ENCODE measurements at places on chromosomes 11 and 22.

DNA sequence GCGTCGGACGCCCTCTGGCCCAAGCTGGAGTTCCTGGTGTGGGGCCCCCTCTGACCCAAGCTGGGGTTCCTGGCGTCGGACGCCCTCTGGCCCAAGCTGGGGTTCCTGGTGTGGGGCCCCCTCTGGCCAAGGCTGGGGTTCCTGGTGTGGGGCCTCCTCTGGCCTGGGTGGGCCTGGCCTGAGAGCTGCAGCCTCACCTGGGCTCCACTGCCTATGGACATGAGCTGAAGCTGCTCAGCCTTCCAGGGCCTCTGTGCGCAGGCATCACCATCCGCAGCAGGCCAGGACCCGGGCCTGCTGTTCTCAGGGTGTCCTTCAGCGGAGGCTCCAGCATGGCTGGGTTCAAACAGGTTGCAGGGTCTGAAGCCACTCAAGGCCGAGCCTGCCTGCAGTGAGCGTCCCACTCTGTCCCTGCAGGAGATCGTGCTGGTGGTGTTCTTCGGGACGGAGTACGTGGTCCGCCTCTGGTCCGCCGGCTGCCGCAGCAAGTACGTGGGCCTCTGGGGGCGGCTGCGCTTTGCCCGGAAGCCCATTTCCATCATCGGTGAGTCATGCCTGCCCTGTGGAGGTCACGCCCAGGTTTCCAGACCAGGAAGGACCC, 125.5 kb downstream of the KCNQ1 start:
- no peak for DNase-seq

GRCh38 chr22:29706486-29706885, 13.3 kb upstream of the CABP7 start:
- no peak for DNase-seq

- no peak for DNase-seq
These were observed 351 bp downstream of the OR56A4 start for GRCh38 chr11:6006395-6006794.

GRCh38 chr11:18457450-18457849, 1.8 kb downstream of the LDHAL6A start:
- DNase-seq, result no peak

All from AG09319 (cell line).